ENCODE measurements at places on chromosomes 7 and 10.

DNA sequence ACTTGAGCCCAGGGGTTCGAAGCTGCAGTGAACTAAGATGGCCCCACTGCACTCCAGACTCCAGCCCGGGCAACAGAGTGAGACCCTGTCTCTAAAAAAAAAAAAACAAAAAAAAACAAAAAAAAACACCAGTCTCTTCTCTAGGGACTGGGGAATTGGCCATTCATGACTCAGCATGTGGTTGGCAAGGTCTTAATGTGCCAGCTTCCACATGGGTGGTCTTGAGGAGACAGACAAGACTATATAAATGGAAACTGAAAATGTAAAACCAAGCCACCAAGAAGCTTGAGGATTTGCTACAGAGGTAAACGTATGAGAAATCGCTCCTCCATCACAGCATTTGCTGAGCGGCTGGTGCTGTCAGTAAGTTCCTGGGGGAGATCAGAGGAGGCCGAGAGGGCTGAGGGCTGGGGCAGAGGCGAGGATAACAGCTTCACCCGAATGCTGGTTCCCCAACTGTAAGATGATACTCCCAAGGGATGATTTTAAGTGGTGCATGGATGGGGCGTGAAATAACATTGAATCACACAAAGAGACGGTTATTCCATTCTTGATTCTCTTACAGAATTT is 128.7 kb downstream of the C10orf105 start:
- no peak for DNase-seq

- no peak for DNase-seq
Observed at GRCh38 chr10:45008524-45009161, 7.9 kb downstream of the ZNF22 start.

GRCh38 chr7:155526225-155526624 is 20.1 kb downstream of the CNPY1 start:
- no peak for DNase-seq

- DNase-seq, result no peak
Observed at GRCh38 chr10:101453791-101454718, 100.1 kb downstream of the BTRC start.
